ENCODE measurements at places on chromosomes 1 and 21. TPM values are rescaled to one million over a fixed set of nuclear protein-coding genes. Genes with fewer than 3 reads are reported as not detected.

OR2L13 gene
- total RNA-seq = not detected

OR2L5 gene
- total RNA-seq = not detected

TMCO2 gene
- not detected for total RNA-seq

- no peak for DNase-seq
These were observed 695.6 kb downstream of the USP25 start for GRCh38 chr21:16425376-16425775.

DNA sequence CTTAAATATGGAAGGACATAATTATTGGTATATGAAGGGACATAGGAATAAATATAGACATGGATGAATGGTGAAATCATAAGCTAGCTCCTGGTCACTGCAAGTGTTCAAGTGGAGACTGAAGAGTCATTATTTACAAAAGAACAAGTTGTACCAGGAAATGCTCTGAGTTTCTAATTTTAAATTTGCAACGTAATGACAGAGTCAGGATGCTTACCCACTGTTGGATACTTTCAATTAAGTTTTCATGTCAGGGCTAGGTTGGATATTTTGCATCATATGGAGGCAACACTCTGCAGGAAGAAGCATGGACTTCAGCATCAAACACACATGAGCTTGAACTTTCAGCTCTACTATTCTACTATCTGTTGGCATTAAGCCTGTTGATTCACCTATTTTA is 499.6 kb upstream of the C1orf87 start:
- DNase-seq = no peak

DNA sequence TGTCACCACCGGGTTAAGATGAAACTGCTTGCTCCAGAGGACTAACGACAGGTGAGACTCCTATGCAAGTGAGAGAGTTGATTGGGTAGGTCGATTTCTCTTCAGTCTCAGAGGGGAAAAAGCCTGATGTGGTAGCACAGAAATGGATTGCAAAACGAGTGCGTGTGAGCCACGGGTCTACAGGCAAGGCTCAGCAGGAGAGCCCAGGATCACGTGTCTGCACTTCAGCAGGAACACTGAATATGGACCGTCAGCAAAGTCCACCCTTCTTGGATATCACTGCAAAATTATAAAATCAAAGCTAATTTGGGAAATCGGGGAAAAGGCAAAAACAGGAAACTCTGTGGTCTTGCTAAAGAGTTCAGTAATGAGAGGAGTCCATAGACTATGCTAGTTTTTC is 107.7 kb upstream of the ZNF648 start:
- DNase-seq = no peak

DNA sequence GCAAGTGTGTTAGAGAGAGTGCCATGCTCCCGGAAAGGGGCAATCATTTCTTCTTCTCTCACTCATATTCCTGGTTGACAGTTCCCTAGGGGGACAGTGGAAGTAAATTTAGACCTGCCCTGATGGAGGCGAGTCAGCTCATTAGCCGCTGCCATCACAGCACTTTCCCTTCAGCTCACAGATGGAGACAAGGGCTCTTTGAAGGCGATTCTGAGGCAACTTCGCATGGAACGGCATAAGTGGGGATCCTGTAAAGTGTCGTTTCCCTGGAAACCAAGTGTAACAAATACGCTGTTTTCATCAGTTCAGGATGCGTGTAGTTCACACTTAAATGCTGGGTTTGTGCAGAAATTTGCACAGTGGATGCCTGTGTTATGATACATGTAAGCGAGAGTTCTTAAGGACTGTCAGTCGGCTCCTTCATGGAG is 114.5 kb upstream of the TMPRSS15 start:
- DNase-seq = no peak

DNA sequence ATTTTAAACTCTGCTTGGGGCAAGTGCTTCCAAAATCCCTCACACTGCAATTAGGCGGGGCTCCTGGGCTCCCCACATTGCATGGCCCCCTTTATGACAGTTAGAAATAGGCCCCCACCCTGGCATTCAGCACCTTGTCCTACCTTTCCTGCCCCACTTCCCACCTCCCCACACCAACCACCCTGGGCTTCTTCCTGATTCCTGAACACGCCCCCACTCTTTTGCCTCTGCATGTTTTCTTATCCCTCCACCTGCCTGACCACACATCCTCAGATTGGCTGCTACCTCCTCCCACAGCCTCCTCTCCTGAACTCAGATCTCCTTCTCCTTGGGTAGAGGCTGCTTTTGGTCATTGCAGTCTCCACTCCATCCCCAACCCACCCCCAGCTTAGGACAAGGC is 1.5 kb downstream of the MOB3C start:
- no peak for DNase-seq

GRCh38 chr21:31317688-31318087 is 26.4 kb downstream of the TIAM1 start:
- DNase-seq = no peak

GRCh38 chr1:88104236-88104635 is 579.8 kb upstream of the PKN2 start:
- DNase-seq = no peak

DNA sequence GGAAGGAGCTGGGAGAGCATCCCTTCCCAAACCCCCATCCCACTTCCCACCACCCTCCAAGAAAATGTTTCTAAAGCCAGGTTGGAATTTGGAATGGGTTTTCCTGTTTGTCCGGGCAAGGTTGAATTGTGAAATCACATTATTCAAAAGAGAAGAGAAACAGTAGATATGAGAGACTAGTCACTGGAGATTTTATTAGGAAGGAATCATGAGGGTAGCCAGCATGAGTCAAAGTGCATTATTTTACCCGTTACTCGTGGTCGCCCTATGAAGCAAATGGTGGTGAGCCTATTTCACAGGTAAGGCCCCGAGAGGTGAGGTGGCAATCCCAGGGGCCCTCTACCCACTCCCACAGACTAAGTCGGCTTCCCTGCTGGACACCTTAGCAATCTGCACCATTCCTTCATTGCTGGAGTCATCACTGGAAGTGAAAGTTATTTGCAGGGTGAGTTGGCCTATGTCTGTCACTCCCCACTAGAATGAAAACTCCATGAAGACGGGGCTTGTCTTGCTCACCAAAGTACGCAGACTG is 52.8 kb downstream of the TOMM20 start:
- DNase-seq = no peak

DNA sequence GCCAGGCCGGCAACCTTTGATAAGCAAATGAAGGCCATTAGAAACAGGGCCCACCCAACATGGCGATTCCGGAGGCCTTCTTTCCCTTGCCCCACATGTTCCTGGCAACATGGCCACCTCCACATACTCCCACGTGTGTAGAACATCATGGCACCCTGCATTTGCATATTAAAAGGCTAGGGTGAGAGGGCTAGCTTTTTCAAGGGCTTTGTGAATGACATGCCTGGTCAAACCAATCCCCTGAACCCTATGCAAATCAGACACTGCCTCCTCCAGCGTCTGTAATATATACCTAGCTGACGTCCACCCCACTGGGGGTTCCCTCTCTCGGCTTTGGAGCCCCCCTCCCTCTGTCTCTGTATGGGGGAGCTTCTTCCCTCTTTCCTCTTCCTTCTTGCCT is 1.6 kb downstream of the ADCY10 start:
- DNase-seq = no peak

DNA sequence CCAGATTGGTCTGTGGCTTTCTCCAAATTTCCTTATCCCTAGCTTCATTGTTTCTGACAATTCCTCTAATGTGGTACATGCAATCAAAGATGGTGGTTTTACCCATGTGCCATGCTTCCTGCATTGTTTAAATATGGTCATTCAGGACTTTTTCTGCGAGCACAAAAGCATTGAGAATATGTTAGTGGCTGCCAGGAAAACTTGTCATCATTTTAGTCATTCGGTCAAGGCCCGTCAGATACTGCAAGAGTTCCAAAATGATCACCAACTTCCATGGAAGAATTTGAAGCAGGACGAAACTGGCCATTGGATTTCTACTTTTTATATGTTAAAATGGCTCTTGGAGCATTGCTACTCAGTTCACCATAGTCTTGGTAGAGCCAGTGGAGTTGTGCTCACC is 3.7 kb downstream of the ZBED6 start:
- no peak for DNase-seq

DNA sequence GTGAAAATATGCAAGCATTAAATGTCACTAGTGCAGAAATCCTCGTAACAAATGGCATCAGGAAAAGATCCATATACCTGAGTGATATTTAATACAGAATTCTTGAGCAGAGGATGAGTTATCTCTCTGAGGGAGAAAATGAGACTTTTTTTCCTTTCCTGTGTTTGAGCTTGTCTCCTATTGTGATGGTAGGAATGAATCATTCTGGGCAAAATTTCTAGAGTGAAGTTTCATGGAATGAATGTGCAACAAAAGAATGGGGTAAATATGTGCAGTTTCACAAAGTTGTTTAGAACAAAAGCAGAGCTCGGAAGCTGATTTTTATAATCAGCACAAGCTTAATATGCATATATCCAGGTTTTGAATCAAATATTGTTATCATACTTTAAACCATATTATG is 4.6 kb downstream of the CTPS1 start:
- no peak for DNase-seq

DNA sequence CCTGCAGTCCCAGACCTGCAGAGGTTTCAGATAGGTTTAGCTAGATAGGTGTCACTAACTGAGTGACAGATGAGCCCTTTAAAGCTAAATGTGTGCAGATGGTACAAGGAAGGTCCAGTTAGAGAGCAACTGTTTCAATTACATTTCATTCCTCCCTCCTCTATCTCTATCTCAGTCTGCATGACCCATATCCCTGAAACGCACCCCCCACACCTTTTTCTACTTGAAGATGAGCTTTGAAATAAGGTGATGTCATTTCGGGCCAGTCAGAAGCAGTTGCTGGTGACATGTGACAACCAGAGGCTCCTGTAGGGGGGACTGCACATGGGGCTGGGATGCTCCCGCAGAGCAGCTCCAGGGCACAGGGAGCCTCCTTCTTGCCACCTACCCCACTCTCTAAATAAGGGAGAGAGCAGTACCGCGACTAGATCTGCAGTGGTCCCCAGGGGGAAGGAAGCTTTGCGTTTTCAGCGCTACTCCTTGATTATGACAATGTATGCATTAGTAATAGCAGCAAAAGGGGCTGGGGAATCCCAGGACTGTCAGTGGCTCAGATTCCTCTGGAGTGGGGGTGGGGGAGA is 4.3 kb downstream of the ATP8B2 start:
- no peak for DNase-seq

DNA sequence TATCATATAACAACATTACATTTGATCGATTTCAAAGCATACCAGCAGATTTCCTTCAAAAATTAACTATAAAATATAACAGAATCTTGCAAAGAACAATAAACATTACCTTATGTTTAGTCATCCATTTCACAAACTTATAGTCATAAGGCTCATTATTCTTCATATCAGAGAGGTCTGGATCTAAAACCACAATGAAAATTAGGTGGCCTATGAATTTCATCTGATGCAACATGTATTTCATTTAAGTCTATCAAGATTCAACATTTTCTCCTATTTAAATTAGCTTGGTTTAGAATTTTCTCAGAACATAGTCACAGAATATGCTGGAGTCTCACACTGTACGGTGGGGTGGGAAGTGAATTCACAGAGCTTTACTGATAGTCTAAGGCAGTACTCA is 49.2 kb downstream of the KYAT3 start:
- DNase-seq = no peak

GRCh38 chr1:27773826-27774445 is 917 bp downstream of the STX12 start:
- no peak for DNase-seq

All from transverse colon (tissue), 4 donors.